Uterine smooth muscle cell (primary cell): ENCODE measurements at places on chromosomes 5 and 9. TPM values are rescaled to one million over a fixed set of nuclear protein-coding genes. Genes with fewer than 3 reads are reported as not detected.

The ACTL7B gene
- total RNA-seq = 0.11 TPM in 1 of 2 replicates, not detected in the other

The RPL37 gene
- 205 and 457 TPM in 2 replicates for total RNA-seq

The ZCCHC7 gene
- total RNA-seq = 22.2 and 26.4 TPM in 2 replicates

The RAB3C gene
- total RNA-seq = not detected in 2 replicates

The AQP7 gene
- total RNA-seq = under 0.01 TPM in 1 of 2 replicates, not detected in the other

The SETX gene
- total RNA-seq = 78.5 and 122 TPM in 2 replicates

The CDKN2B gene
- total RNA-seq = 12.0 and 24.9 TPM in 2 replicates

The OR5C1 gene
- total RNA-seq = not detected in 2 replicates
